ENCODE measurements at places on chromosomes 7 and 10. TPM values are rescaled to one million over a fixed set of nuclear protein-coding genes. Genes with fewer than 3 reads are reported as not detected.

DNA sequence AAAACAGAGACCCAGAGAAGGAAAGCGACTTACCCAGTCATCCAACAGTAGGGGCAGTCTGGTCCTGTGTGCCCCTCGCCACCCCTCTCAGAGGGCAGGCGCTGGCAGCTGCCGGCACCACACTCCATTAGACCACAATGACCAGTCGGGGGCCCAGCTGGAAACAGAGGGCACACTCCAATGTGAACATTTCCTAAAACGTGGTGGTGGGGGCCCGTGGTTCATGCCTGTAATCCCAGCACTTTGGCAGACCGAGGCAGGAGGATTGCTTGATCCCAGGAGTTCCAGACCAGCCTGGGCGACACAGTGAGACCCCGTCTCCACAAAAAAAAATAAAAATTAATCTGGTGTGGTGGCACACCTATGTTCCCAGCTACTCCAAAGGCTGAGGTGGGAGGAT lies 912 bp upstream of the OAT start:
- peak overlapping the region; percentile 83 for H3K4me3 ChIP-seq
- DNase-seq, result peak; percentile 57
- H3K36me3 ChIP-seq, result no peaks in the 10 kb centered on the region
- peaks cover 17% of the 10 kb centered on the region for H3K27me3 ChIP-seq
- H3K4me1 ChIP-seq, result peaks cover 9% of the 10 kb centered on the region
- H3K27ac ChIP-seq, result no peak overlapping the region

- H3K4me1 ChIP-seq, result no peaks in the 10 kb centered on the region
- H3K27ac ChIP-seq, result no peak overlapping the region
- H3K27me3 ChIP-seq, result no peaks in the 10 kb centered on the region
- H3K36me3 ChIP-seq, result no peaks in the 10 kb centered on the region
- DNase-seq, result no peak
- H3K4me3 ChIP-seq, result no peak overlapping the region
Measured at GRCh38 chr7:149762610-149763009, 10.8 kb downstream of the ZNF467 start.

GRCh38 chr7:43825391-43825808 lies 43.9 kb downstream of the MRPS24 start:
- no peak for DNase-seq
- H3K27ac ChIP-seq, result no peak overlapping the region
- no peaks in the 10 kb centered on the region for H3K4me1 ChIP-seq

DNA sequence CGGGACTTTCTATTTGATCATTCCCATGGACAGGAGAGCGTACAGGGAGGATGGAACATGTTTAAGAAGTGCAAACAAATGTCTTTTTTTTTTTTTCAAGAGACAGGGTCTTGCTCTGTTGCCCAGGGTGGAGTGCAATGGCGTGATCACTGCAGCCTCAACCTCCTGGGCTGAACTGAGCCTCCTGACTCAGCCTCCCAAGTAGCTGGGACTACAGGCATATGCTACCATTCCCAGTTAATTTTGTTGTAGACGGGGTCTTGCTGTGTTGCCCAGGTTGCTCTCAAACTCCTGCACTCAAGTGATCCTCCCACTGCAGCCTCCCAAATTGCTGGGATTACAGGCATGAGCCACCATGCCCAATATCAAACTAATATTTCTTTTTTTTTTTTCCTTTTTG lies 40.5 kb downstream of the SPDYE5 start:
- H3K27me3 ChIP-seq, result no peaks in the 10 kb centered on the region
- H3K27ac ChIP-seq, result no peak overlapping the region
- H3K4me1 ChIP-seq, result peaks cover 10% of the 10 kb centered on the region

GRCh38 chr7:128275681-128276080 lies 34.6 kb downstream of the LEP start:
- H3K27ac ChIP-seq, result no peak overlapping the region
- peaks cover 22% of the 10 kb centered on the region for H3K27me3 ChIP-seq
- peaks cover 1% of the 10 kb centered on the region for H3K4me1 ChIP-seq

DNA sequence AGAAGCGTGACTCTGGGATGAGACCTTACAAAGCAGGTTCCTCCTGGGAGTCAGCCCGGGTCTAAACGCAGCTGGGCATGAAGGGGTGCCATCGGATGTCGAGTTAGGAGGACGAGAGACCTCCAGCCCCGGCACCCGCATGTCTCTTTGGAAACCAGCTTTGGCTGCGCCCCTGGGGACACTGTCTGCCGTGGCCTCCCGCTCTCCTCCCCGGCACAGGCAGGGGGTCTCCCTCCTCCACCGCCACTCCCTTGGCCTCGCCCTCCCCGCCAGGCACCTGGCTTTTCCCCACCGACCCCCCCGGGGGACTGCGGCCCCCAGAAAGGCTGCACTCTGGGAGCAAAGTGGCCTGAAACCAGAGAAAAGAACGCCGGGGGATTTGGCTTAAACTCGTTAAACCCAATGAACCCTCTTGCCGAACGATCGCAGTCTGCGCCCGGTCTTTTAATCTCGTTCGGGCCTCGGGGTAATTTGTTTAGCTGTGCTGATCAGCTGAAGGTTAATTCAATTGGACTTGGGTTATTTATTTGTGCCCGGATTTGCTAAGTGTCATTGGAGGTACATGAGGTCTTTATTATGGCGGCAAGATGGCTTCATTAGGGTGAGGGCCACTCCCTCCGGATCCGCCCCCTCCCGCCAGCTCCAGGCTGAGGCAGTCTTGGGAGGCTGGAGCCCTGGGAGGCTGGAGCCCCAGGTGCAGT lies 16.4 kb upstream of the PSMG3 start:
- no peaks in the 10 kb centered on the region for H3K4me1 ChIP-seq
- no peak overlapping the region for H3K27ac ChIP-seq
- no peak for DNase-seq
- H3K36me3 ChIP-seq, result no peaks in the 10 kb centered on the region
- H3K27me3 ChIP-seq, result peaks cover 8% of the 10 kb centered on the region
- H3K4me3 ChIP-seq, result no peak overlapping the region

GRCh38 chr7:44189993-44190872 lies 994 bp upstream of the GCK start:
- H3K4me3 ChIP-seq, result no peak overlapping the region
- DNase-seq, result no peak
- peaks cover 6% of the 10 kb centered on the region for H3K4me1 ChIP-seq
- no peak overlapping the region for H3K27ac ChIP-seq

DNA sequence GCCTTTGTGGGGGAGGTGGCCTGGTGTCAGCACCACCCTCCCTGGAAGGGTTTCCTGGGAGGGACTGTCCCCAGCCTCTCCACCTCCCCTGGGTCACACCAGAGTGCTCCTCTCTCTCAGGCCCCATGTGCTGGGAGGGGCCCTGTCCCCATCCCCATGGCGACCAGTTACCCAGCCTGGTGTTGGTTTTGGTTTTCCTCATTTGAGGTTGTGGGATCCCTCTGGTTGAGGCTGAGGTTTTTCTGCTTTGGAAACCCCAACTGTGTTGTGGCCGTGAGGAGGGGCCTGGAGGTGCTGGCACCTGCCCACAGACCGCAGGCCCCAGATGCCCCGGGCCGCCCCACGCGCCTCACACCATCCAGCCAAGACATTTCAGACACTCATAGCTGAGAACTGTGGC lies 106.3 kb downstream of the GRK5 start:
- peaks cover 22% of the 10 kb centered on the region for H3K36me3 ChIP-seq
- H3K4me1 ChIP-seq, result peaks cover 57% of the 10 kb centered on the region
- H3K4me3 ChIP-seq, result peak overlapping the region; percentile 37
- H3K27me3 ChIP-seq, result peaks cover 6% of the 10 kb centered on the region

DNA sequence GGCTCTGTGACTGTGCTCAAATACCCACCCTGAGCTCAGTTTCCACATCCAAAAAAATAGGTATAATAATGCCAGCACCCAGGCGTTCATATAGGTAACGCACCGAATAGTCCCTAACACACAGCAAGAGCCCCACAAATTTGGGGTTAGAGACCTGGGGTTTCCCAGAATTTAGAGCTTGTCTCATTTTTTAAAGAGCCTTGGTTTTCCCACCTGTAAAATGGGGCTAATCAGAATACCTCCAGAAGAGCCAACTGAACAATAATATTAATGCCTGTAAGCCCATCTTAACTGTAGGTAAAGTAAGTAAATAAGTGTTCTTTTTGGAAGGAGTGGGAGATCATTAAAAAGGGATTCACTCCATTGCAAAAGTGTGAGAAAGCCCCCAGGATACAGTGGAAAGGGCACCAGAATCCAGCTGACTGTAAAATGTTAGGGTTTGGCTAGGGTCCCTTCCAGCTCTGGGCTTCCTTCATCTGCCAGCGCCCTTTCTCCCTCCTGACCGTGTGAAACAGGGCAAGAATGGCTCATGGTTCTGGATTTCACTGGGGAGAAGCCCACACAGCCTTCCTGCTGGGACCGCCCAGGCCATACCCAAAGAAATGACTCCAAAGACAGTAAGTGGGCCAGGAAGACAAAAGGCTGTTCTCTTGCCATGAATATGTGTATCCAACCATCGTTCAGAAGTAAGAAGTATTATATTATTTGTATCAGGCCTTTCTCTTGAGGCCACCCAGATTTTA lies 2.1 kb downstream of the MTURN start:
- H3K27ac ChIP-seq, result no peak overlapping the region
- peaks cover 10% of the 10 kb centered on the region for H3K4me1 ChIP-seq
- H3K4me3 ChIP-seq, result peak overlapping the region; percentile 92
- H3K27me3 ChIP-seq, result peaks cover 22% of the 10 kb centered on the region

DNA sequence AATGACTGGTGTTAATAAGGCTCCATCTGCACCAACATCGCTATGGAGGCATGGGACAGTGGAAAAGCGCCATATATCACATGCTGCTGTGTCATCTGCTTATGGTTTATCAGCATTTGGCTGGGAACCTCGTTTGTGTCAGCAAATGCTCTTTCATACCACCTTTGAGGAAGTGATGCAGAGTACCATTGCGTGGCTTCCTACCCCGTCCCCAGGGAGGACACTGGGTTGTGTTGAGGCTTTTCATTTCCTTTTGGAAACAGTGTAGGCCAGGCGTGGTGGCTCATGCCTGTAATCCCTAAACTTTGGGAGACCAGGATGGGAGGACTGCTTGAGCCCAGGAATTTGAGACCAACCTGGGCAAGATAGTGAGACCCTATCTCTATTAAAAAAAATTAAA lies 6.8 kb downstream of the TACR2 start:
- no peak overlapping the region for H3K27ac ChIP-seq
- no peak overlapping the region for H3K4me3 ChIP-seq
- peaks cover 4% of the 10 kb centered on the region for H3K36me3 ChIP-seq
- H3K27me3 ChIP-seq, result no peaks in the 10 kb centered on the region
- peaks cover 20% of the 10 kb centered on the region for H3K4me1 ChIP-seq
- no peak for DNase-seq

DNA sequence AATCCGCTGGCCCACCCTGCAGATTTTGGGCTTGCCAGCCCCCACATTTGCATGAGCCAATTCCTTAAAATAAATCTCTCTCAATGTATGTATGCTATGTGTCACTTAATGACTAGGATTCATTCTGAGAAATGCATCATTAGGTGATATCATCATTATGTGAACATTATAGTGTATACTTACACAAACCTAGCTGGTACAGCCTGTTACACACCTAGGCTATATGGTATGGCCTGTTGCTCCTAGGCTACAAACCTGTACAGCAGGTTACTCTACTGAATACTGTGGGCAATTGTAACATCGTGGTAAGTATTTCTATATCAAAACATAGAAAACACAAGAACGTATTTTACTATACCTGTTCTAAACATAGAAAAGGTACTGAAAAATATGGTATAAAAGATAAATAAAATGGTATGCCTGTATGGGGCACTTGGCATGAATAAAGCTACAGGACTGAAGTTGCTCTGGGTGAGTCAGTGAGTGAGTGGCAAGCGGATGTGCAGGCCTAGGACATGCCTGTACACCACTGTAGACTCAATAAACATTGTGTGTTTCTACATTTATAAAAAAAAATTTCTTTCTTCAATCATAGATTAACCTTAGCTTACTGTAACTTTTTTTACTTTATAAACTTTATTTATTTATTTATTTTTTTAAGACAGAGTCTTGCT lies 135.9 kb downstream of the ABCA13 start:
- no peaks in the 10 kb centered on the region for H3K27me3 ChIP-seq
- H3K4me1 ChIP-seq, result no peaks in the 10 kb centered on the region
- H3K4me3 ChIP-seq, result no peak overlapping the region
- no peak for DNase-seq

GRCh38 chr7:69358163-69358821 lies 240.0 kb upstream of the AUTS2 start:
- no peaks in the 10 kb centered on the region for H3K36me3 ChIP-seq
- H3K4me3 ChIP-seq, result no peak overlapping the region
- H3K27ac ChIP-seq, result no peak overlapping the region
- DNase-seq, result no peak
- H3K4me1 ChIP-seq, result no peaks in the 10 kb centered on the region

GRCh38 chr7:116357781-116358670 lies 141.5 kb upstream of the CAV2 start:
- peaks cover 2% of the 10 kb centered on the region for H3K27me3 ChIP-seq
- H3K4me3 ChIP-seq, result no peak overlapping the region
- no peaks in the 10 kb centered on the region for H3K36me3 ChIP-seq
- H3K4me1 ChIP-seq, result no peaks in the 10 kb centered on the region
- no peak for DNase-seq

DNA sequence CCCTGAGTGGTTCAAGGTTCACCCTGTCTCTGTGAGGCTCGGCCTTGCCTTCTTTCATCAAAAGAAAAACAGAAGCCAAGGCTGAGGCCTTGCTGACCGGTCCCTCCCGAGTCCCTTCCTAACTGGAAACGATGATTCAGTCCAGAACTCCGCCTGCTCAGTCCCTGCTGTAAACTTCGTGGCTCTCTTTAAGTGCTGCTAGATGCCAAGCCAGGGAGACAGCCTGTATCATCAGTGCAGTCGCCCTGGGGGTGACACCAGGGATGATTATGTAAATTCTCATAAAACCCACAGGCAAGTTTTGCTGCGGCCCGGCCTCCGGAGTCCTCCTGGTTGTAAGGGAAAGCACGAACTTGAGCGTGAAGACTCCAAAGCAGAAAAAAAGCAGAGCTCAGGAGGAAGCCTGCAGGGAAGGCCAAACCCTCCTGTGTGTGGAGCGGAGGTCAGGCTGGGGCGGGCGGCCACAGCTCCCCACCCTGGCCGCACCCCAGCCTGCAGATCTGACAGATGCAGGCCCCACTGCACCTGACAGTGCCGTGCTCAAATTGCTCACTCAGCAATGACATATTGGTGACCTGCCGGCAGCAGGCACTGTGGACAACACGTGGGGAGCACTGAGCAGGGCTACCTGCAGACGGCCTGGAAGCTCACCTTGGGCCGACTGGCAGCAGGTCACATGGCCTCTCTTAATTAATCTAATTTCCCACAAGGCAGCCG lies 123.4 kb downstream of the DYNC2I1 start:
- DNase-seq, result no peak
- no peak overlapping the region for H3K4me3 ChIP-seq
- no peak overlapping the region for H3K27ac ChIP-seq
- peaks cover 6% of the 10 kb centered on the region for H3K36me3 ChIP-seq
- no peaks in the 10 kb centered on the region for H3K27me3 ChIP-seq

DNA sequence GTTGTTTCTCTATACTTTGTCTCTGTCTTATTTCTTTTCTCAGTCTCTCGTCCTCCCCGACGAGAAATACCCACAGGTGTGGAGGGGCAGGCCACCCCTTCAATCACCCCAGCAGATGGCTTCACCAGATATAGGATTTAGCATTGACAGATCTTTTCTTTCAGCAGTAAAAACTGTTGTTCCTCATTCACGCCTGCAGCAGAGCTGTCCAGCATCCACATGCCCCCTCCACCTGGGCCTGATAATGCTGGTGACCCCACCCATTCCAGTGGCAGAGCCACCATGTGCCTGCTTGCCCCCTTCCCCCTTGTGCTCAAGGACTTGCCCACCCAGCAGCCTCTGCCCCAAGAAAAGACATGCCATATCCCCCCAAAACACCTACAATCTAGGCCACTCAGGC lies 15.5 kb downstream of the FRG2B start:
- peaks cover 1% of the 10 kb centered on the region for H3K4me1 ChIP-seq
- no peak overlapping the region for H3K27ac ChIP-seq
- H3K36me3 ChIP-seq, result no peaks in the 10 kb centered on the region
- H3K27me3 ChIP-seq, result peaks cover 24% of the 10 kb centered on the region

Gene ELAPOR2
- 2.1 TPM for total RNA-seq

Gene CPA2
- total RNA-seq, result 0.14 TPM

Gene IKZF5
- 17.9 TPM for total RNA-seq

Gene ARHGAP12
- 3.6 TPM for total RNA-seq

Gene NUDT13
- total RNA-seq, result 0.91 TPM

Gene GDF2
- total RNA-seq, result not detected

Data from activated CD4-positive, alpha-beta T cell treated with anti-CD3 and anti-CD28 coated beads, Interleukin-2, amount 10 ng/mL, durations not matched to agents 24 days and 14 days (primary cell).